HFFc6 (cell line): ENCODE measurements at places on chromosomes 4 and X. TPM values are rescaled to one million over a fixed set of nuclear protein-coding genes. Genes with fewer than 3 reads are reported as not detected.

Gene TRIM60
- not detected in 3 replicates for total RNA-seq

Gene TMSB15C
- 0.68 and 1.0 TPM in 2 replicates for total RNA-seq

Gene SLC4A4
- total RNA-seq, result 20.2 to 29.8 TPM (median 22.9 TPM) in 3 replicates

Gene TCEAL6
- total RNA-seq, result not detected in 3 replicates

Gene ENAM
- total RNA-seq, result 0.11 TPM in 1 of 3 replicates, not detected in the others

Gene AWAT2
- total RNA-seq, result not detected in 3 replicates

Gene PLK4
- total RNA-seq, result 5.8 to 12.6 TPM (median 12.4 TPM) in 3 replicates

Gene CT45A1
- total RNA-seq, result not detected in 3 replicates

Gene HSFX4
- total RNA-seq, result not detected in 3 replicates

GRCh38 chrX:150773634-150774033 is 80.4 kb downstream of the MTMR1 start:
- no peaks in the 10 kb centered on the region for H3K36me3 ChIP-seq
- no peaks in the 10 kb centered on the region; the same call in 1 of the 2 replicates for H3K27me3 ChIP-seq
- H3K4me3 ChIP-seq, result no peak overlapping the region
- no peak for DNase-seq

GRCh38 chr4:104973708-104974107 is 173.0 kb upstream of the TET2 start:
- no peak for DNase-seq
- H3K27me3 ChIP-seq, result peaks cover 2% of the 10 kb centered on the region; the same call in 1 of the 2 replicates
- no peaks in the 10 kb centered on the region for H3K4me1 ChIP-seq
- H3K27ac ChIP-seq, result no peak overlapping the region
- H3K36me3 ChIP-seq, result no peaks in the 10 kb centered on the region

DNA sequence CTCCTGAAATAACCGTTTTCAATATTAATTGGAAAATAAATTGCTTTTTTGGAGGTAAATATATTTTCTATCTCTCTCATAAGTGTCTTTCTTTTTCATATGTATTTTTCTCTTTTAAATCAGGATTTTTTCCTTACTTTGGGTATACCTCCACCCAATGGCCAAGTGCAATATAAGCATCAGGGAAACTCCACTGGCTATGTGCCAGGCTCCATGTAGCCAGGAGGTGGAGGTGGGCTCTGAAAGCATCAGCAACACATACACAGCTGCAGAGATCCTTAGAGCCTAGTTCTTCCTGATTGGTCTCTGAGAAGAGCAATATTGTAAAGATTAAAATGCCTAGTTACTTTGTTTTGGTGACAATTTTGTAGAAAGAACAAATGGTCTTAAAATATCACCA is 3.4 kb downstream of the GABRA2 start:
- H3K4me1 ChIP-seq, result no peaks in the 10 kb centered on the region
- H3K4me3 ChIP-seq, result no peak overlapping the region
- peaks cover 5% of the 10 kb centered on the region; the same call in 1 of the 2 replicates for H3K36me3 ChIP-seq

GRCh38 chr4:11765849-11766453 is 337.3 kb upstream of the HS3ST1 start:
- no peaks in the 10 kb centered on the region for H3K36me3 ChIP-seq
- no peak overlapping the region for H3K27ac ChIP-seq
- H3K4me3 ChIP-seq, result no peak overlapping the region

DNA sequence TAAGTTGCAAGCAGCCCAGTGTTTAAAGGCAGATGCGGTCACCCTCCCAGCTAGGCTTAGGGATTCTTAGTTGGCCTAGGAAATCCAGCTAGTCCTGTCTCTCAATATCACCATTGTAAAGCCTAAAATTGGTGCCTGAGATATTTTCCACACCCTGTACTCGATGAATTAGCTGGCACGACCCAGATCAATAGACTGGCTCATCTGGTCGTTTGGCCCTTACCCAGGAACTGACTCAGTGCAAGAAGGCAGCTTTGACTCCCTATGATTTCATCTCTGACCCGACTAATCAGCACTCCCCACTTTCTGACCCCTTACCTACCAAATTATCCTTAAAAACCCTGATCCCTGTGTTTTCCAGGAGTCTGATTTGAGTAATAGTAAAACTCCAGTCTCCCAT is 384.9 kb upstream of the SLC7A11 start:
- no peak overlapping the region for H3K4me3 ChIP-seq
- no peak overlapping the region for H3K27ac ChIP-seq
- no peaks in the 10 kb centered on the region for H3K4me1 ChIP-seq
- DNase-seq, result no peak

DNA sequence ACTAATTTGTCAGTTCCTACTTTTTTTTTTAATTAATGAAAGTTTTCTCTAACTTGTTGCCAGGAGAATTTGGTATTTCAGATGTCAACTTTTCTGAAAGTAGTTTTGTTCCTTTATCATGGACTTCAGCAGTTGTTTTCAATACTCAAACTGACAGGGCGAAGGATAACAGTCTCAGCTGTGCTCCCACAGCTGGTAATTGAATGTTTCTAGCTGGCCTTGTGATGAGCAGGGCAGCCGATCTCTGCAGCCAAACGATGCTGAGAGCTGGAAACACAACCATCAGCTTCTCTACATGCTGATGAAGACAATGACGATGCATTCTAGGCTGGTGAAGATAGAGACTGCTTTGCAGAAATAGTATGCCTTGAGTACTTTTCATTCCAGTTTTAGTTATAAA is 130.0 kb upstream of the MAP9 start:
- no peak for DNase-seq
- H3K4me1 ChIP-seq, result no peaks in the 10 kb centered on the region
- no peak overlapping the region for H3K4me3 ChIP-seq
- peaks cover 2% of the 10 kb centered on the region; the same call in 1 of the 2 replicates for H3K27me3 ChIP-seq

- peaks cover 24% of the 10 kb centered on the region for H3K4me1 ChIP-seq
- peak overlapping the region; percentile 2; the same call in 1 of the 2 replicates for H3K27ac ChIP-seq
- peak; percentile 14 for DNase-seq
- peaks cover 9% of the 10 kb centered on the region for H3K36me3 ChIP-seq
These were observed 501.9 kb upstream of the ZFP42 start for GRCh38 chr4:187493661-187494060.

GRCh38 chr4:112550728-112551127 is 34.7 kb upstream of the NEUROG2 start:
- peak; percentile 71 for DNase-seq
- no peaks in the 10 kb centered on the region for H3K27me3 ChIP-seq
- peak overlapping the region; percentile 68 for H3K27ac ChIP-seq
- no peaks in the 10 kb centered on the region for H3K36me3 ChIP-seq

- no peaks in the 10 kb centered on the region for H3K36me3 ChIP-seq
- no peak for DNase-seq
- no peak overlapping the region for H3K4me3 ChIP-seq
- H3K27ac ChIP-seq, result no peak overlapping the region
These were observed 24.3 kb upstream of the TEX13C start for GRCh38 chrX:125295337-125295736.

DNA sequence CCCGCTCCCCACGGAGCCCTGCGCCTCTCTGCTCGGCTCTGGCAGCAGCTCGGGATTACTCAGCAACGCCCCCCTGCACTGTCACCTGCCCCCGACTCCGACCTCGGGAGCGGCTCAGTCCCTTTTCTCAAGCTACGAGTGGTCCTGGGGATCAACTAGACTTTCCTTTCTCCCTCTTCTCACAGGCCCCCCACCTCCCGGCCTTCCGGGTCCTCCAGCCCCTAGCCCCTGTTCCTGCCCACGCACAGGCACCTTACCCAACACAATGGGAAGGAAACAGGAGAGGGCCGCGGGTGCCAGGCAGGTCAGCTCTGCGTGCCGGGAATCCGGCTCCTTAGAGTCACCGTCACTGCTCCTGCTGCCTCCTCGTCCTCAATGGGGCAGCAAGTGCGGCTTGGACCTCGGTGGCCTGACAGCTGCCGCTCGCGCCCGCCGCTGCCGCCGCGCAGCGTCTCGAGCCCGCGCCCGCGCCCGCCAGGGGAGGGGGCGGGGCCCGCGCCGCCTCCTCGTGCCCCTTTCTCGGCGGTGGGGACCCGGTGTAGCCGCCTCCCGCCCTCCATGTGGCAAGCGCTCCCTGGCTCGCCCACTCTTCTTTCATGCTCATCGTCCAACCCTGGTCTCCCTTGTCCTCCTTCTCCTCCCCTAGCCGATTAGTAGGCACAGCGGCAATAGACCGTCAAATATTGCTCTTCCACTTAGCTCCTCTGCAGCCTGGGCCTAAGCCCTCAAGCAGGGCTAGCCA is at the start of gene RAB9B:
RAB9B (minus strand) TSS at position 455 of the 742 bp plus-strand sequence. CDS start 6,473 bp downstream, outside the sequence.
- H3K27me3 ChIP-seq, result no peaks in the 10 kb centered on the region
- peak within 1 kb of the TSS; percentile 87 for H3K4me3 ChIP-seq
- no peak within 1 kb of the TSS for H3K27ac ChIP-seq

DNA sequence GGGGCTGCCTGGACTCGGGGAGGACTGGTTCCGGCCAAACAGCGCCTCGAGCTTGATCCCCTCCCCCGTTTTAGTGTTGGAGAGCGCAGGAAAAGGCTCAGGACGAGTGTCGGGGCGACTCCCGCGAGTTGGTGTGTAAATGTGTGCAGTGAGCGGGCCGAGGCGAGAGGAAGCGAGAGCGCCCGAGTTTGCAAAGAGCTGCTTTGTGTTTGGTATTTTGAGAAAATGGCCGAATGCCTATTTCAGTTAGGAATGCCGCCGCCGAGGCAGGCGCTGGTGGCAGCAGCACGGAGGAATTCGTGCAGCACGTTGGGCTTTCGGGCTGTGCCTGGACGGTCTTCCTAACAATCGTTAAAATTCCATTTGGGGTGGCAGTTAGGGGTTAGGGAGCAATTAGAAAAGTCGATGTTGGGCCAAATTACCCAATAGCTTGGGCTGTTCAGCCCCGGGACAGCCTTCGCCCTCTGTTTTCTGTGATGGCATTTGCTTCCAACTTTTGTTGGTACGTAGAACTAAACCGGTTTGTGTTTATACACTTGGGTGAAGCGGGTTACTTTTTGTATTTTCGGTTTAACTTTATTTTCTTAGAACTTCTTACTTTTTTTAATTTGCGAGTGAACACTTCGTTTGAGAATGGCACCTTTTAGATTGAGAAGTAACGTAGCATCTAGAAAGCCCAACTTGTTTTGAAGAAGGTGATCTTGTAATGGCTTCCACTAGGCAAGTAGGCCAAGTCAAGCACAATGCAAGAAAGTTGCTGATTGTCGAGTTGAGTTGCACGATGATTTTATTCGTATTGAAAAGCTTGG is 1.6 kb downstream of the REST start:
- DNase-seq, result peak; percentile 55
- peak overlapping the region; percentile 96 for H3K4me3 ChIP-seq
- H3K27ac ChIP-seq, result peak overlapping the region; percentile 88
- peaks cover 22% of the 10 kb centered on the region for H3K36me3 ChIP-seq
- peaks cover 32% of the 10 kb centered on the region for H3K4me1 ChIP-seq
- peaks cover 12% of the 10 kb centered on the region for H3K27me3 ChIP-seq

DNA sequence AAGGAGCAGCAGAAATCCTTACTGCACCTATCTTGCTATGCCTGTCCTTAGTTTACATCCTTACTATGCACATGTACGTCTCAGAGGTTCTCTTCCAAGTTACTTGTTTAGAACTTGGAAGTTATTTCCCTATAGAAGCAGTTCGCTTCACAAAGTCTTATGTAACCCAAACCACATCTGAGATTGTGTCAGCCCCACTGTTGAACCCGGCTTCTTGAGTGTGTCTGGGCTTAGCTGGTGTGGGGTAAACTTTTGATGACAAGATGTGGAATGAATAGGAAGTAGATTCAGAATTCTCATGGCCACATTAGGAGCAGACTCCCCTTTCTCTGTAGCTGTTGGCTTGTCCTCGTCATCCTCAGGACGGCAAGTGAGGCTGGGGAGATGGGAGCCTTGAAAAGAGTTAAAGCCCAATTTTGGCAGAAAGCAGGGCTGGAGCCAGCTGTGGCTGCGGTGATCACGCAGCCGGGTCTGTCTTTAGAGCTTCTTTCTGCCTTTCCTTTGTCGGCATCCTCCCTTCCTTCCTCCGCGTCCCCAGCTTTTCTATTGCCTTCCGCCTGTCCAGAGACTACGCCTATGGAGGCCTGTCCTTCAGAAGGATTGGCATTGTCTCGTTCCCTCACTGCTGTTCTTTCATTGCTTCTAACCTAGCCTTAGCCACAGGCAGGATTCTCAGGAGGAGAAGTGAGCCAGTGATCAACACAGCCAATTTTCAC is 23.0 kb upstream of the LIMCH1 start:
- no peaks in the 10 kb centered on the region; the same call in none of the 2 replicates for H3K27me3 ChIP-seq
- peak overlapping the region; percentile 8; the same call in 1 of the 2 replicates for H3K27ac ChIP-seq
- no peak overlapping the region for H3K4me3 ChIP-seq
- peaks cover 83% of the 10 kb centered on the region for H3K4me1 ChIP-seq
- no peak for DNase-seq
- peaks cover 18% of the 10 kb centered on the region; the same call in 1 of the 2 replicates for H3K36me3 ChIP-seq
